ENCODE measurements at places on chromosomes 4 and X.

GRCh38 chr4:7279902-7280301 lies 87.6 kb downstream of the SORCS2 start:
- DNase-seq, result peak; percentile 20

GRCh38 chr4:75158451-75158850 lies 225.5 kb downstream of the PARM1 start:
- no peak for DNase-seq

- DNase-seq, result no peak
These were observed 1594.6 kb downstream of the ARAP2 start for GRCh38 chr4:34649716-34650115.

- DNase-seq, result no peak
These were observed 25.1 kb downstream of the XIAP start for GRCh38 chrX:123884809-123885408.

- no peak for DNase-seq
These were observed 45.7 kb downstream of the TRIM61 start for GRCh38 chr4:164931551-164932324.

GRCh38 chr4:168558599-168558998 lies 61.7 kb downstream of the PALLD start:
- peak; percentile 87 for DNase-seq

- no peak for DNase-seq
These were observed 235.7 kb upstream of the LDB2 start for GRCh38 chr4:17134100-17134499.

DNA sequence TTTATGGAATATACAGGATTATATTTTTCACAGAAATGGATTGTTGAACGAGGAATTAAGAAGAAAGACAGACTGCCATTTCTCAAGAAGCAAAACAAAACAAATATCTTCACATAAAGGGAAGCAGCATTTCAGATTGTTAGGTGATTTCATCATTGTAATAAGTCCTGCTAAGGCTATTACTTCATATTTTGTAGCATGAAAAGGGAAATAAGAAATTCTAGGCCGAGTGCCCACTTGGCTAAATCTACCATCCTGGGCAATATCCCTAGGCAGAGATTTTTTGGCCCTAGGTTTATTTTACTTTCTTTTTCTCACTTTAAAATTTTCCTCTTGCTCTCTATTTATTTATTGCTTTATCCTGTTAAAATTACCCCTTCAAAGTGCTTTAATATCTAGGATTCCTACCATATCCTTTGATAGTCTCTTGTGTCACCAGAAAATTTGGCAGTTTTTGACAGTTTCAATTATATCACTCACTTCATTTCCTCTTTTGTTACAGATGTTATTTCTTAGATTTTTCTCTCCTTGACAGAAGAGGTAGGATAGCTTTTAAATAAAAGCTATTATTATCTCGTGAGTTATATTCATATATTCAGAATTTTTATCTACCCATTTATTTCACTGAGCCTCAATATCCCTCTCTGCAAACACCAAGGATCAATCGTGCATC lies 142.3 kb downstream of the PDGFC start:
- no peak for DNase-seq

DNA sequence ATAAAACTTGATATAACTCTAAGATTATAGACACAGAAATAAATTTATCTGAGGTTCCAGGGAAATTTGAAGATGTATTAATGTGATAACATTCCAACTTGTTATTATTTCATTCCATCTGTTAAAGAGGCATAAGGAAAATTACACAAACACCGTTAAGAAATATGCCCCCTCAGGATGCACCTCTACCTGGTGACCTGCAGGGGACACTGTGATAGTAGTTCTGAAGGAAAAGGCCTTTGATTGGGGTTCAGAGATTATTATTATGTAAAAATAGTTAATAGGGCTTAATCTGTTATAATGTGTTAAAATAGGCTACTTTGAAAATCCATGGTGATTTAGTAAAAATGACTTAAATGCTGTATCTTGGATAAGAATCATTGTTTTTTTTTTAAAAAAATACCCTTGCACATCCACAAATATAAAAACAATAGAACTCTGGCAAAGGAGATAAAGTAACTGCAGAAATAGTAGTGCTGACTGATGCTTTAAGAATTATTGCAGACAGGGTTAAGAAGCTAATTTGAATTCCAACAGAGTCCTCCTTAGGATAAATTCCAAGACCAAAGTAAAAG lies 6.1 kb upstream of the ABRAXAS1 start:
- DNase-seq, result no peak

DNA sequence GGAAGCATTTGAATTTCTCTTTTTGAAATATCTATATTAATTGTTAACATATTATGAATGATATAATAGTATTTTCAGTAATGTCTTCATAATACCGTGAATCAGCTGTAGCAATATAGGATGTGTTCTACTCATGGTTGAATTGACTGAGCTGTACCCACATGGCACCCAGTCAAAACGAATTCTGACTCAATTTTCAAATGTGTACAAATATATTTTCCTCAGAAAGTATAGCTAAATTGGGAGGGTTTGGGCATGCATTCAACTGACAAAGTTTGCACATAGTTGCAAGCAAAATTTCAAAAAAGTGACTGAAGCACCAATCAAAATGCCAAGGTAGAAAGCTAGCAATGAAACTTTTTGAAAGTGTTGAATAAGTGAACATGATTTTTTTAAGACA lies 188.9 kb downstream of the NAF1 start:
- DNase-seq, result no peak

GRCh38 chr4:8703857-8704495 lies 111.4 kb downstream of the CPZ start:
- DNase-seq, result no peak

DNA sequence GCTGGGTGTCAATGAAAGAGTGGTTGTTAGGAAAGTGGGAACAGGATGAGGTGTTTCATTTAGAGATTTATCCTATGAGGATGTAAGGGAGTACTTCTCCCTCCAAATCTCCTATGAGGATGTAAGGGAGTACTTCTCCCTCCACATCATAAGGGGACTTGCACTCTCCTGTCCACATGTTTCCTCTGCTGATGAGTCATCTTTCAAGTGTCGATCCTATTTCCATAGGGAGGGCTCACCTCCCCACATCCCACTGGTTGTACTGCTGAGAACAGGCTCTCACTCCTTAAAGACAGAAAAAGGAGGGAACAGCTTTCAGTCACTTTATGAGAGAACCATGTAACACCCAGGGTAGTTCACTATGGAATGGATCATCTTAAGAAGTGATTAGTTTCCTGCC lies 65.0 kb downstream of the INPP4B start:
- no peak for DNase-seq

- no peak for DNase-seq
These were observed 43.5 kb downstream of the ASIC5 start for GRCh38 chr4:155822572-155822971.

DNA sequence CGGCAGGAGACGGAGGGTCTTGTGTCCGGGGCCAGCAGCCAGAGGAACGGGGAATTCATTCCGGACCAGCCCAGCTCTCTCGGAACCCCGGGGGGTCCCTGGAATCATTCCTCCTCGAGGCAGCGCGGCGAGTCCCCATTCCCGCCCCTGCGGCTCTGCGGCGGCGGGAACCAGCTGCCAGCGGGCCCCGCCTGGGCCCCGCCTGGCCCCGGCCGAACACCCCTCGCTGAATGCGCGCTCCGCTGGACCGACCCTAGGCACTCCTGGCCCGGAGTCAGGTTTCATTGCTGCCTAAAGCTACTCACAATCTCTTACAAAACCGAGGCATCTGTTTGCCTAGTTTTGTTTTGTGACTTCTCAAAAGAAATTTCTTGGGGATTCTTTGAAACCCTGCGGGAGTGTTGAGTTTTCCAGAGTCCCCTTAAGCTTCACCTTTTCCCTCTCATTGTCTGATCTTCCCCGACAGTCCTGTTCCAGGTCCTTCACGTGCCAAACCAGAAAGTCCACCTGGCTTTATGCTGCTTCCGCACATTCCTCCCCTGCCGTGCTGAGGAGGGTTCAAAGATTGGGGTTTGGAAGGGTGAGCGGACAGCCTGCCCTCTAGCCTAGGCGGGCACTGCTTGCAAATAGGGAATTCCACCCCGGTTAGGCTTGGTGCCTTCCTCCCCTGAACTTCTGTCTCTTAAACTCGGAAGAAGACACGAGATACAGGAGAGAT lies 789 bp downstream of the ARHGAP10 start:
- no peak for DNase-seq

DNA sequence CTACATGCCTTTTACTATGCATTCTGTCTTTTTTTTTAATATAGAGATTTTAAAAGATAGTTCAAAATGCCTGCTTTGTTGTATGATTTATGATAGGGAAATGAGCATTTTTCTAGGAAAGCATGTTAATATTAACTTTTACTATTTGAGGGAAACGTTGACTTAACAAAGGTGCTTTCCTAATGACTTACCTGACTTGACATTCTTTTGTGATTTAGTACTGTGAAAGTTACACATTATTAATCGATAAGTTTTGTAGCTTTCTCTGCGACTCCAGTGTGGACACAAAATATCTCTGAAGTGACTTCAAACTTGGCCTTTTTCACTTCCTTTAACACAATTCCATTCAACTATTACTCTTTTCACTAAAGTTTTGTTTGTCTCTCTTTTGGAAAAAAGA lies 184.3 kb downstream of the GC start:
- DNase-seq, result no peak

GRCh38 chr4:77600521-77601451 lies 4.8 kb upstream of the CXCL13 start:
- DNase-seq, result no peak

DNA sequence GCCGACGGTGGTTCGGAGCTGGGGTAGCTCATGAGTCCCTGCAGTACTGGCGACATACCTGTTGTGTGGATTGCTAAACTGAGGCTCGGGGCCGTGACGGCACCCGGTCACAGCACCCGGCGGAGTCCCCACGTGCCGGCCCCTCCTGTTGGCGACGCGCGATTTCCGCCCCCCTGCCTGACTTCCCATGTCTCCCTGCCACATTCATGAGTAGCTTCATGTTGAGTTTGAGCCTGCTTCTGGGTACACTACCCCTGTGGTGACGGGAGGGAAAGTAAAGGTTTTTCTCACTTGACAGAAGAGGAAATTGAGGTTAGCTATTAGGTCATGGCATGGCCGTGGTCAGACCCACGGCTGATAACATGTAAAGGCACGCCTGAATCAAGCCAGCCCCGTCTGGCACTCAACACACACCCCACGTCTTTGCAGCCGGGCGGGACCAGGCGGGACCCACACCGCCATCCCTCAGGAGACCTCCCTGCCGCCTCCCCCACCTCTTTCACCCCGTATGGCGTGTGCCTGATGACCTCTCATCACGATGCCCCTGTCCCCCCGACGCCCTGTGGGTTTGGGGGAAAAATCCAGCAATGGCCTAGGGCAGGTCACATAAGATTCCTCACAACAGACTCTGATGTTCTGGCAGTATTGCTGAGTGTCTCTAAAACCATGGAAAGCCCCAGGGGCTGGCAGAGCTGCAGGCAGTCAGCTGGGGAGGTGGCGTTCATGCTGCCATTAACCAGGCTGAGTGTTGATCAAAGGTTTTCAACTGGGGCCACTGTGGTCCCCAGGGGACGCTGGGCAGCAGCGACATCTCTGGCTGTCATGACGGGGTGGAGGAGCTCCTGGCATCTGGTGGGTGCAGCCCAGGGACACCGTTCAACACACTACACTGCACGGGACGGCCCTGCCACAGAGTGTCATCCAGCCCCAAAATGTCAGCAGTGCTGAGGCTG lies 29.2 kb downstream of the P2RY8 start:
- no peak for DNase-seq

GRCh38 chr4:48193096-48193836 lies 59.2 kb upstream of the TXK start:
- no peak for DNase-seq

- no peak for DNase-seq
These were observed 123.7 kb upstream of the NUDT6 start for GRCh38 chr4:123046096-123046495.

DNA sequence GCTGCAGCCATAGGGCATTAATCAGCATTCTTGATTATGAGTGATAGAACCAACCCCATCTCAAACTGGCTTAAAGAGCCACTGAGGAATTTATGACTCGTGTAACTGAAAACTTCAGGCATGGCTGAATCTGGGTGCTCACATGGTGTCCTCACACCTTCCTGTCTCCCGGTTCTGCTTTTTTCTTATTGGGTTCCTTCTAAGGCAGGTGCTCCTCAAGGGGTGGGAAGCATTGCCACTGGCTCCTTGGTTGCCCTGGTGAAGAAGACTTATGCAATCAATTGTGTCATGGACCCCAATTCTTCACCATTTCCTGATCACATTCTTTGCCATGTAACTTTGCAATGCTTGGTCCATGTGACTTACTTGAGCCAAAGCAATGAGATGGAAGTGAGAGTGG lies 4.3 kb upstream of the ZCCHC4 start:
- DNase-seq, result no peak

GRCh38 chr4:108171339-108172230 lies 2.9 kb upstream of the LEF1 start:
- no peak for DNase-seq

GRCh38 chr4:67659065-67659464 lies 41.9 kb downstream of the UBA6 start:
- DNase-seq, result no peak

DNA sequence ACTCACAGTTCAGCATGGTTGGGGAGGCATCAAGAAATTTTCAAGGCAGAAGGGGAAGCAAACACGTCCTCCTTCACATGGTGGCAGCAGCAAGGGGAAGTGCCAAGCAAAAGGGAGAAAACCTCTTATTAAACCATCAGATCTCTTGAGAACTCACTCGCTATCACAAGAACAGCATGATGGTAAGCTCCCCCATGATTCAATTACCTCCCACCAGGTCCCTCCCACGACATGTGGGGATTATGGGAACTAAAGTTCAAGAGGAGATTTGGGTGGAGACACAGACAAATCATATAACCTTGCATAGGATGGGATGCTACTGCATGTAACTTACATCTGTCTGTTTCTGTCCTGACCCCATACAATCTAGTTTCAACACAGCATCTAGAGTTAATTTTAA lies 511.8 kb upstream of the ARX start:
- no peak for DNase-seq

DNA sequence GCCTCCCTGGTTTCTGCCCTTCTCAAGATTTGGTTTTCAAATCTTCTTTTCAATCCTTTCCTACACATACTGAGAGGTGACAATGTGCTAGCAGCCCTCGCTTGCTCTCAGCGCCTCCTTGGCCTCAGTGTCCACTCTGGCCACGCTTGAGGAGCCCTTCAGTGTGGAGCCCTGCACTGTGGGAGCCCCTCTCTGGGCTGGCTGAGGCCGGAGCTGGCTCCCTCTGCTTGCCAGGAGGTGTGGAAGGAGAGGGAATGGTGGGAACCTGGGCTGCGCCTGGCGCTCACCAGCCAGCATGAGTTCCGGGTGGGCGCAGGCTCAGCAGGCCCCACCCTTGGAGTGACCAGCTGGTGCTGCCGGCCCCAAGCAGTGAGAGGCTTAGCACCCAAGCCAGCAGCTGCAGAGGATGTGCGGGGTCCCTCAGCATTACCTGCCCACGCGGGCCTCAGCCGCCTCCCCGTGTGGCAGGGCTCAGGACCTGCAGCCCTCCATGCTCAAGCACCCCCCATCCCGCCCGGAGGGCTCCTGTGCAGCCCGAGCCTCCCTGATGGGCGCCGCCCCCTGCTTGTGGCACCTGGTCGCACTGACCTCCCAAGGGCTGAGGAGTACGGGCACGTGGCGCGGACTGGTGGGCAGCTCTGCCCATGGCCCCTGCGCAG lies 127.5 kb downstream of the COX7B2 start:
- DNase-seq, result no peak

- DNase-seq, result peak; percentile 32
These were observed 10.4 kb downstream of the SLC9B1 start for GRCh38 chr4:103008875-103009729.
